ENCODE measurements at places on chromosomes 2 and 18.

DNA sequence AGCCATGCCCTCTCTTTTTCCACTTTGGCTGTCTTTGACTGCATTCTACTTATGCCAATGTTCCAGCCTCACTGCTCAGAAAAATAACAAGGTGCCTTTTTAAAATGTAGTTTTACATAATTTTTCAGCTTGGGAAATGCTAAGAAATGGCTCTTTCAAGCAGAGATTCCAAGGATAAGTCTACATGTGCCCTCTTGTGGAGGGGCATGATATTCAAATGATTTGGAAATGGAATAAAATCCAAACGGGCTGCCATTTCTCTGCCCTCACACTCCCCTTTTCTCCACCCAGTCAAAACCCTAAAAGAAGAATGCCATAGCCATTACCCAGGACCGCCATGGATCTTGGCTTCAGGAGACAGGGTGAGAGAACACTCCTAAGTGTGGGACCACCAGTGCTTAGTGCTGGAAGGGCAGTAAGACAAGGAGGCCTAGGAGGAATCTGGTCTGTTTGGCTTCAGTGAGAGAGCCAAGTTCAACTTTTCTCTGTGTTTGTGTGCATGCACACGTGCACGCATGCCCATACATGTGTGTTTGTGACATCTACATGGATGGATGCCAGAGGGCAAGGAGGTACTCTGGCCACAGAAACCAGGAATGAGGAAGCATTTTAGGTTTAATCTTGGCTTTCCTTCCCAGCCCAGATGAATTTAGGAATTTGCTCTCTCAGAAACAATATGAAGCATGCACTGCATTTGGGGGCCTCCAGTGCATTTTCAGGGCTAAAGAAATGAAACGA, 174.0 kb upstream of the SLC14A2 start:
- no peak for DNase-seq

DNA sequence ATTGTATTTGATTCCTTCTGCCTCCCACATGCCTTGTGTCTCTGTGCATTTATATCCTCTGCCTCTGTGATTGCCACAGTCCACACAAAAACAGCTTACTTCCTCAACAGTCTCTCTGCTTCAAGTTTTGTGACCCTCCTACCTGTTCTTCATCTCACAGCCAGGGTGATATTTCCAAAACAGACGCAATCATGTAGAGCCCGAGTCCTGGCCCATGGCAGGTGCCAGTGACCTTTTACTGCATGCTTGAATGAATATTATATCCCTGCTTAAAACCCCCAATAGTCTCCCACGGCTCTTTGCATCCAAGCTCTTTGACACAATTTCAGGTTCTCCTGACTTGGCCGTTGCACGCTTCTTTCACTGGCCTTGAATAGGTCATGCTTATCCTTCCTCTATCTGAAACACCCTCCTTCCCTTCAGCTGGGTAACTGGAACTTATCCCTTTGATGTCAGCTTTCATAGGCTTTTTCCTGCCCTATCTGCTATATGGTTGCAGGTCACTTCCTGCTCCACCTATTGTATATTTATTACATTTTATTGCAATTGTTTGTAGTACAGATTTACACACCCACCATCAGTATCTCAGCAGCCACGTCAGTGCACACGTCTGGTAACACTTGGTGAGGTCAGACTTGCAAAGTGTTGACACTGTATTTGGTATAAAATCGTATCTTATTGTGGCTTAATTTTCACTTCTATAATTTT, 29.7 kb upstream of the IL1B start:
- no peak for DNase-seq

GRCh38 chr2:205372141-205372540, 310.2 kb upstream of the NRP2 start:
- no peak for DNase-seq

DNA sequence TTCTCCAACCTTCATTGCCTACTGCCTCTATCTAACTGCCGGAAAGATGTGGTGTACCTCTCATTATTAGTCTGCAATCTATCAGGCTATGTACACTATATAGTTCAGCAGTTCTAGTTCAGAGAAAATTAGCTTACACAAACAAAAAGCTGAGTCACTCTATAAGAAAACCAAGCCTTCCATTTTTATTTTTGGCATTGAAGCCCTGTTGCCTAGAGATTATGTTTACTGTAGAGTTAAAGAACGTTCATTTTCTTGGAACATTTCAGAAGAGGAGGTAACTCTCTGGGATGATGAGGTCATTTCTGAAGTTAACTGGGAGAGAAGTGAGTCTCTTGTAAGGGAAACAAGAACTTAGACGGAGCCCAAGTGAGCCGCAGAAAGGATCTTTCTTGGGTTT, 133.5 kb downstream of the FAM124B start:
- no peak for DNase-seq

DNA sequence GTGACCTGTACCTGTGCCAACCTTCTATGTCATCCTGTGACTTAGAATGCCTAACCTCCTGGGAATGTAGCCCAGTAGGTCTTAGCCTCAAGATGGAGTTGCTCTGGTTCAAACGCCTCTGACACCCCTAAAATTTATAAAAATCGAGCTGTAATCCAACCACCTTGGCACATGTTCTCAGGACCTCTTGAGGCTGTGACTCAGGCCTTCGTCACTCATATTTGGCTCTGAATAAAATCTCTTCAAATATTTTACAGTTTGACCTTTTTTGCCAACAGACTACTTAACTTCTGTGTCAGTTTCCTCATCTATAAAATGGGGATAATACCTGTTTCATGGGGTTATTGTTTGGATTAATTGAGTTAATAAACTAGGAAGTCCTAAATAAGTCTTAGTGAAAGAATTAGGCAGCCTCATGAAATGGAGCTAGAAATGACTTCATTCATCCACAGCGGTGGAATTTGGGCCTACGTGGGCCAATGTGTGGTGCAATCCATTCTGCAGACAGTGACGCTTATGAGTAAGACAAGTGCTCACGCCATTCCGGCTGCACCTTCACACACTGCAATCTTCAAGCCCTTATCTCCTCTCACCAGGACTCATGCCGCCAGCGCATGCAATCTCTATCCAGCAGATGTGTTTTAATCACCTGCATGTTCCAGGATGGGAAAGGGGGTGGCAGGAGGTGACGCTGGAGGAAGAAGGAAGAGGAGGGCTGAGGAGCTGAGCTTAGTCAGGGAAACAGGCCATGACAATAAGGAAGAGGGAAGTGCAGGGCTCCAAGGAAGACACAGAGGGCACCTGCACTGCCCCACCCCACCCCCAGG, 2.0 kb upstream of the UBE2F start:
- no peak for DNase-seq

DNA sequence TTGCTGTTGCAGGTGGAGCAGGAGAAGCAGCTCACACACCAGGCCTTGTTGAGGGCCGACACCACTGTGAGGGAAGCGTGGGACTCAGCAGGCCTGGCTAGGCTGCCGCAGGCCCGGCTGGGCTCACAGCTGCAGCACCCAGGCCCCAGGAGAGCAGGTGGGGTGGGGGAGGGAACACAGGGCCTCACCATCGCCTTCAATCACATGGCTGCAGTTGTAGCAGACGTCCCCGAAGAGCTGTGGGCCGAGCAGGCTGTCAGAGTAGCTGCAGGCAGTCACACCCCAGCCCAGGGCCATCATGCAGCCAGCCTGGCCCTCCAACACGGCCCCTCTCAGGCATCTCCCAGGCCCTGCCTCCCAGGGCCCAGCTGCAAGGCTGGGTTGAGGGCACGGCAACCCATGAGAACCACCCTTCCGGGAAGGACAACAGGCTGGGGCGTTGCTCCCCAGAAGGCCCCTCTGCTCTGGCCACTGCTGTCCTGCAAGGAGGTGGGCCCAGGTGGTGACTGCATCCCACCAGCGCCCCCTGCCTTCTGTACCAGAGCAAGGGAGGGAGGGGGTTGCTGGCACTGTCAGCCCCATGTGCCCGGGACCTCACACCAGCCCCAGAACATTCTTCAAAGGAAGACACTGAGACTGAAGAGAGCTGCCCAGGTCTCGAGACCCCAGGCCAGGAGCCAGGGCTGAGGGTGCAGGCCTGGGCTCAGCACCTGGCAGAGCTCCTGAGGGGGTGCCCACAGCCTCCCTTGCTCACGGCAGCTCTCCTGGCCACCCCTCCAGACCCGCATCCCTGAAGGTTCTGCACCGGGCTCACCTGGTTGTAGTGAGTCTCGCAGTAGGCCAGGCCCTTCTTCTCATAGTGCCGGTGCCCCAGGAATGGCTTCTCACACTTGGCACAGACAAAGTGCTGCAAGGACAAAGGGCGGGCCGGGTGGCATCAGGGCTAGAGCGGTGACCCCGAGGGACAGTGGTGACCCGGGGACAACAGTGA, 5.6 kb upstream of the GPR17 start:
- no peak for DNase-seq

- DNase-seq, result no peak
Observed at GRCh38 chr18:71329114-71329513, 1040.3 kb downstream of the SOCS6 start.

DNA sequence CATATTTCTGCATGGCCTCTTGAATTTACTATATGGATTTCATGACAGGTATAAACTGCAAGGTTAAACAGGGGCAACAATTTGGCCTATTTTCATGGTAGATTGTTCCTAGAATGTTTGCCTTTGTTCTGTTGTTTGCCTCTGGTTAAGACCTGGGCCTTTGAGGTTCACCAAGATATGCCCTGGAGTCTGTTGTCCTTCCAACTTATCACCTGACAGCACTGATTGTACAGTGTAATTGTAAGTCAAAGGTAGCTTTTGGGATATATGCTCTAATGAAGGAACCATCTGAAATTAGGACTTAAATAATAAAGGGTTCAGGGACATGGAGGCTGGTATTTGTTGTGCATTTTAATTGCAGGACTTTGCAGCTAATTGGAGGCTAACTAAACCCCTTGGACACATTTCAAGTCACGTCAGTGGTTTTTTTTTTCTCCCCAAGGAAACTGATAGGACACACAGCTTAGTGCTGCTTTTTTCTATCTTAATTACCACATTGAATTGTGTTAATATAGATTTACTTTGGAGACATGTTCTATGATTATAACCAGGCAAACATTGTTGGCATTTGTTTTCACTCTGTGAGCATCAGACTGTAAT, 771.2 kb upstream of the LINC00305 start:
- DNase-seq, result no peak

- DNase-seq, result no peak
Observed at GRCh38 chr2:82819951-82820350, 1639.1 kb downstream of the SUCLG1 start.

GRCh38 chr2:236293241-236293810, 29.1 kb upstream of the ASB18 start:
- DNase-seq, result no peak

DNA sequence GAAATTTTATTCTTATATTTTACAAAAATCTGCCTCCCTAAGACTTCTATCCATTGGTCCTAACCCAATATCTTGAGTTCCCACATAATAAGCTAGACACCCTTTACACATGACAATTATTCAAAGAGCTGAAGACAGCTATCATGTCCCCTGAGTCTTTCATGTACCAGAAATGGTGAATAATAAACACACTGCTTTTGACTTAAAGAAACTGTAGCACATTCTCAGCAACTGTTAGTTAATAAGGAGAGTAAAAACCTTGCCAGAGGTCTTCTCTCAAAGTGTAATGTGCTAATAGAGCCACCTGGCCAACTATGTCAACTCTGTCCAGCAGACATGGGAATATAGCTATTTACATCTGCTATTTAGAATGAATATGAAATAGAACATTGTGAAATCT, 109.7 kb upstream of the ARL5A start:
- no peak for DNase-seq

- no peak for DNase-seq
Observed at GRCh38 chr2:55088400-55088799, 38.1 kb upstream of the RTN4 start.

- no peak for DNase-seq
Observed at GRCh38 chr2:60438131-60438530, 115.3 kb downstream of the BCL11A start.

GRCh38 chr2:186841940-186842339, 7.0 kb downstream of the ZSWIM2 start:
- no peak for DNase-seq

GRCh38 chr2:128791985-128792320, 473.3 kb upstream of the HS6ST1 start:
- DNase-seq, result no peak

GRCh38 chr2:16774980-16775898, 109.6 kb upstream of the CYRIA start:
- no peak for DNase-seq

- DNase-seq, result no peak
Observed at GRCh38 chr2:215614296-215614695, 178.4 kb upstream of the FN1 start.

DNA sequence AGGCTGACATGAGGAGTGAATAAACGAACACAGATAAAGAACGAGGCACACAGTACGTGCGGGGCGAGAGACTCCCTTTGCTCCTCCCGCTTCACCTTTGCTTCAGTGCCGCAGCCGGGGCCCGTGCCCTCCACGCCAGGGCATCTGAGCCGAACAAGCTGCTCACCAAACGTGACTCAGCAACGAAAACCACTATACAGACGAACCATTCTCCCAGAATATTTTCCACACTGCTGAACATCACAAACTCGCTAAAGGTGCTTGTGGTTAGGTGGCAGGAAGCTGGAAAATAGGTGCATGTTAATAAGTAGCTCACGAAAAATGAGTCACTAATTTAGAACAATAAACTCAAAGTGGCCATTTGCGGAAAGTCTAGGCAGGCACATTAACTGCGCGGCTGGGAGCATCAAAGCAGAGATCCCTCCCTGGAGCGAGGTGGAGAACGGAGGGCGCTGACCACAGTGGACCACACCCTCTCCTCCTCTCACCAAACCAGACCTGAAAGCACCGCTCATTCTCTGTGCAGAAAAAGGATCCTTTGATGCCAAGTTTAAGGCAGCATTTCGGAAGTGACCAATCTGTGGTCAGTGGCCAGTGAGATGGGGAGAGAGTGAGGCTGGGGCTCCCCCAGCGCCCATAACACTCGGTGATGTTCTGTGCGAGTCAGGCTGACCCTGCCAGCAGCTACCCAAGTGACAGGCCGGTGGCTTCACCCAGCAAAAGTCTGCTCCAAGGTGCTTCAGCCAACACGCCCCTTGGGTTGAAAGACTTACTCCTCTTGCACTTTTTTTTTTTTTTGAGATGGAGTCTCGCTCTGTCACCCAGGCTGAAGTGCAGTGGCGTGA, 153.2 kb downstream of the HDAC4 start:
- no peak for DNase-seq

GRCh38 chr2:120203251-120204021, 19.8 kb downstream of the TMEM185B start:
- DNase-seq, result no peak

DNA sequence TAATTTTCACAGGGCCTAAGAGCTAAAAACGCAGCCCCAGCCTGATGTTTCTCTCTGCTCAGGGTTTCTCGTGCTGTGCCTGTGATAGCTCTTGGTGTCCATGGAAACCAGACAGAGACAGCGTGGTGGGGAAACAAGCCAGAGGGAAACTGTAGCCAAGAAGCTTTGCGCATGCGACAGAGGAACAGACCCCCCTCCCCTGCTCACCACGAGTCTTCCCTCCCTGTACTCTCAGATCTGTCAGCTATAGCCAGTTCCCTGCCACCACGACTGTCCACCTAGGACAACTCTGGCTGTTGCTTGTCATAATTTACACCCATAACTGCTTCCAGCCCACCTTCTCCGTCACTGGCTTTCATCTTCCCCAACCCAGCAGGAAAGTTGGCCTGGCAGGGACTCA, 13.2 kb upstream of the DNAJC27 start:
- DNase-seq, result no peak
